ENCODE measurements at places on chromosomes 2 and 18.

DNA sequence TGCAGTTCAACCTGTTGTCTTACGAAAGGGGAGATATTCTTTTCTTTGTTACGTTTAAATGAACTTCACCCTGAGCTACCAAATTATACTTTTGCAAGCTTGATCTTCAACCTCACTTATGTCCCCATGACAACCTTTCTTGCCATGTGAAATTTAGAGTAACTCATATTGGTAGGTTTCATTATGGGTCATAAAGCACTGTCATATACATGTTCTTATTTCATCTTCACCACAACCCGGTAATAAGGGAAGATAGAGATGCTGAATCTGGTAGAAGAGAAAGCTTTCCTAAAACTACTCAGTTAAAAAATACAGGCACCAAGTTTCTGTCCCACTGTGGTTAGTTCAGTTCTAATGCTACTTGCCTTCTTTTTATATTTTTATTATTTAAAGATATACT, 208.5 kb upstream of the NRP2 start:
- no peak for DNase-seq

DNA sequence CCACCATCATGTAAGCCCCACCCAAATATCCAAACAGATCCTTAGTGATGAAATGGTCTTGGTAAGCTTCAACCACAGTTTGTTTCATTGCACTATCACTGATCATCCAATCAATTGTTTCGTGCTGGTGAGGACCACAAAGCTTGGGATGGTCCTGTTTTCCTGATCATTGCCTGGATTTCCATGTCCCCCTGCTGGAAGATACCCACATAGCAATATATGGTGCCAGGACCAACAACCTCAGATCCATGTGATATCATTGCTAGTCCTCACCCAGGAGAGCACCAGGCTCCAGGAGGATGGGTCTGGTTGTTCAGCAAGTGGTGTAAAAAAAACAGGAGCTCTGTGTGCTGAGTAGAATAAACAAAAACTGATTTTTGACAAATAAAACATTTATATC, 206.5 kb upstream of the SH3BP4 start:
- no peak for DNase-seq

GRCh38 chr2:10876394-10876793, 35.3 kb upstream of the KCNF1 start:
- DNase-seq, result no peak

DNA sequence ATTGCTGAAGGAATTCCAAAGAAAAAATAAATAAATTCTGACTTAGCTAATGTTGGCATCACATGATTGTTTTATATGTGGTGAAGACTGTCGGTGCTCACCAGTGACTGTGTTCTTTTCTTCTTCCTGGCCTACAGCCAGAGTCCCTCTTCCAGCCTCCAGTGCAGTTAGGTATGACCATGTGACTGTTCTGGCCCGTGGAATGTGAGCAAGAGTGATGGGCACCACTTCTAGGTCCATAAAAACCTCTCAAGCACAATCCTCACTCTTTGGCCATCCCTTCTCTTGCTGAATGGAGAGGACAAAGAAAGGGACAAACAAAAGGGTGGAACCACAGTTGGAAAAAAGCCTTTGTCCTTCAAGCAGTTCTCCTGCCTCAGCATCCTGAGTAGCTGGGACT, 39.0 kb upstream of the BMPR2 start:
- DNase-seq, result no peak

DNA sequence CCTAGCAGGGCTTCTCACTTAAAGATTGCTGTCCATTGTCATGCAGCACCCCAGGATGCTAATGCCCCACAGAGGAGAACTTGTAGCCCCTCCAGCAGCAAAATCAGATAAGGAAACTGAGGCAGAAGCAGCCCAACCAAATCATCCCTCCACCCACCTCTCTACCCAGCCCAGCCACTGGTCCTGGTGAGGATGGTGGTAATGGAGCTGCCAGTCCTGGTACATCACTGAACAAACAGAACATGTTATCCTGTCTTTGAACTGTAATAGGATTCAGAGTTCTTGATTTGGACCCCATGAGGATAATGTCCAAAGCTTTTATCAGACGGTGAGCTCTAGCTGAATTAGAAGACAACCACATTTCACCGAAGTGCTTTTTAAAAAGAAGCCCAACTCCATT, 113.2 kb downstream of the MRO start:
- DNase-seq, result no peak

- DNase-seq, result no peak
These were observed 15.0 kb upstream of the INO80C start for GRCh38 chr18:35512761-35513160.

DNA sequence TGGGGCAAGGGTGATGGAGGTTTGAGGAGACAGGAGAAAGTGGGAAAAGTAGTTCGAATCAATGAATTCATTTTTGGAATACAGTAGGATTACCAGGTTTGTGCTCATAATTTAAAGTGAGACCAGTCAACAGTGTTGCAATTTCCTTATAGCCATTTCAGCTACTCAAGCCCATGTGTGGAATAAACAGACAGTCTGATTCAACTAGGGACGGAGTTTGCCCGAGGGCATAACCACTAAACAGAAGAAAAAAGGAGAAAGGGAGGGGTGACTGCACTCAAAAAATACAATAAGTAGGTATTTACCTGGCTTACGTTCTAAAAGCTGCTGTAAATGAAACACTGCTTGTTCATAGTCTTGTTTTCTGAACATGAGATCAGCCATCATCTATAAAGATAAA, 55.2 kb downstream of the TTC21B start:
- no peak for DNase-seq

DNA sequence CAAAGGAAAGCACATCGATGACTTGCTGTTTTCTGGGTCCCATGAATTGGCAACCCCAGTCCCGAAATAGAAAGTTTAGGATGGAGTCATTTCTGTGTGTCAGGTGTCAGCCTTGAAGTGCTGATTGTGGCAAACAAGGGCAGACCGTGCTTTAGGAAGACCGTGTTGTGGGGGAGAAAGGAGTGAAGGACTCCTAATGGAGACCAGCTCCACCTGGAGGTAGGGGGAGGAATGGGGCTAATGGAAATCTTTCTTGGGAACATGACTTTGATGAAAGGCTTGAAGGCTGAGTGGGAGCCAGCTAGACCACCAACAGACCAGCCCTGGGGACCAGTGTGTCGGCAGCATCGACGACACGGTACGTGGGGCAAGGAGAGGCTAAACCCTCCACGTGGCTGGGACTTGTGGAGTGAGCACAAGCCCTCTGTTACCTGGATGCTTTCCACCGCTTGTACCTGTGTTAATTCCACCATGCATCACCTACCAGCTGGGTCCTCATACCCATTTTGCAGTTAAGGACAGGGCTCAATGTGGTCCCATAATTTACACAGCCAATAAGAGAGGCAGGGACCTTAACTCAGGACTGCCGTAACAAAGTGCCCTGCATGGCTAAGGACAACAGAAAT, 104.2 kb downstream of the SH3BP4 start:
- no peak for DNase-seq

GRCh38 chr2:239723486-239724193, 301.5 kb downstream of the NDUFA10 start:
- DNase-seq, result no peak

DNA sequence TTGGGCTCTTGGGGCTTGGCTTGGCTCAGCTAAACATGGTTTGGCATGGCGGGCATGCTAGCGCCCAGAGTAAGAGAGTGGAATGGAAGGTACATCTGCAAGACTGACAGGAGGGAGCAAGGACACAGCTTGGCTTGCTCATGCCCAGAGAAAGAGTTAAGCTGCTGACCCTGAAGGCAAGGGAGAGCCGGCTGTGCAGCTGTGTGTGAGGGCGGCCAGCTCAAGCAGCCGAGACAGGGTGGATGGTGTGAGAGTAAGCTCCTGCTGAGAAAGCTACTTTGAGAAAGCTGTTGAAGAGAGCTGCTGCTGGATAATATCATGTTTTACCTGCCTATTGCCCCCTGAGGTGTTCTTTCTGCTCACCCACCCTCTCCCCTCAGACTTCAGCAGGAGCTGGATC, 135.6 kb downstream of the CCBE1 start:
- no peak for DNase-seq

DNA sequence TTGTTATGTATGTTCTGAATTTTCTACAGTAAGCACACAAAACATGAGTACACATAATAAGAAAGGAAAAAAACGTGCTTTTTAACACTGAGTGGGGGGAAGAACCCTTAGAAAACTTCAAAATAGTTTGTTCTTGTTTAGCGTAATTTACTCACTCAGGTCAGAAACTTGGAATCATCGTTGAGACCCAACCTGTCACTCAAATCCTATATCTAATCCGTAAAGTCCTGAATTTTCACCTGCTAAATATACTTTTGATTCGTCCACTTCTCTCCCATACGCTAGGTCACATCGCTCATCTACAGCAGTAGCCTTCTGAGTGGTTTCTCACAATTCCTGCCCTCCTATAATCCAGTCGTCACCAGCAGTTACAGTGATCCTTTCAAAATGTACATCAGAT, 767 bp downstream of the TPRKB start:
- no peak for DNase-seq

- no peak for DNase-seq
These were observed at the start of gene SCN2A for GRCh38 chr2:165239230-165239629. SCN2A (plus strand) TSS chr2:165239414; CDS start chr2:165295824, 56,410 bp downstream.

GRCh38 chr2:75528221-75528977, 32.3 kb downstream of the EVA1A start:
- DNase-seq, result no peak

GRCh38 chr2:160220545-160221009, 20.5 kb upstream of the ITGB6 start:
- no peak for DNase-seq

GRCh38 chr18:55419132-55419946, 168.7 kb downstream of the TCF4 start:
- no peak for DNase-seq

DNA sequence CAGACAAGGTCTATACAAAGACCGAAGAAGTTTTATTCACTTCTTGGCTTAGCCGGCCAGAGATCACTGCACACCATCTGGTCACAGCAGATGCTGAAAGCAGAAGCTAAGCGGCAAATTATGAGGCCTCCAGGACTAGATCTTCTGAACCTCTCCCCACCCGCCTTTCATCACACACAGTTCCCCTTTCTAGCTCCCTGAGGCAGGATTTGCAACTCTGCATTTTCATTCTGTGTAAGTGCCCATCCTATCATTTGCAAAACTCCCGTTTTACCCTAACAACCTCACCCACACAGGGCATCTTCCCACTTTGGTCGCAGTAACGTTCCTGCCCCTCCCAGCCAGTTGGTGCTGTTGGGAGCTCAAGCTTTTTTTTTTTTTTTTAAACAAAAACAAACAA, 3.1 kb upstream of the MOB1A start:
- DNase-seq, result no peak

GRCh38 chr18:24060644-24061043, 46.1 kb downstream of the TTC39C start:
- no peak for DNase-seq

DNA sequence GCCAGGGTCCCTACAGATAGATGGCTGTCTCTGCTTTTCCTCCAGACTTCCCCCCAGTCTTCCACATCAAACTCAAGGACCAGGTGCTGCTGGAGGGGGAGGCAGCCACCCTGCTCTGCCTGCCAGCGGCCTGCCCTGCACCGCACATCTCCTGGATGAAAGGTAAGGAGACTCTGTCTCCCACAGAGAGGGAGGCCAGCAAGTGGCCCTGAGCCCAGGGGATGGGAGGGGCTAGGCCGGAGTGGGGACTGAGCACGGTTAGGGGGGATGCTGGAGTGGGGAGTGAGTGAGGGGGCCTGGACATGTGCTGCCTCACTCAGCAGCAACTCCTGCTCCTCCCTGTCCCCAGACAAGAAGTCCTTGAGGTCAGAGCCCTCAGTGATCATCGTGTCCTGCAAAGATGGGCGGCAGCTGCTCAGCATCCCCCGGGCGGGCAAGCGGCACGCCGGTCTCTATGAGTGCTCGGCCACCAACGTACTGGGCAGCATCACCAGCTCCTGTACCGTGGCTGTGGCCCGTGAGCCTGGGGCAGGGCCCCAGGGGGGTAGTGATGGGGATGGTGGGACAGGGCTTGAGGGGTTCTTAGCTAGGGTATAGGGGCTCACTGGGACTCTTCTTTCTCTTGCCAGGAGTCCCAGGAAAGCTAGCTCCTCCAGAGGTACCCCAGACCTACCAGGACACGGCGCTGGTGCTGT, 10.4 kb upstream of the GMPPA start:
- DNase-seq, result no peak

GRCh38 chr2:134218930-134219658, 34.8 kb upstream of the MGAT5 start:
- DNase-seq, result peak; percentile 18

GRCh38 chr2:16581241-16581640, 84.4 kb downstream of the CYRIA start:
- DNase-seq, result no peak

- no peak for DNase-seq
These were observed 27.2 kb downstream of the NAT8 start for GRCh38 chr2:73614997-73615396.

DNA sequence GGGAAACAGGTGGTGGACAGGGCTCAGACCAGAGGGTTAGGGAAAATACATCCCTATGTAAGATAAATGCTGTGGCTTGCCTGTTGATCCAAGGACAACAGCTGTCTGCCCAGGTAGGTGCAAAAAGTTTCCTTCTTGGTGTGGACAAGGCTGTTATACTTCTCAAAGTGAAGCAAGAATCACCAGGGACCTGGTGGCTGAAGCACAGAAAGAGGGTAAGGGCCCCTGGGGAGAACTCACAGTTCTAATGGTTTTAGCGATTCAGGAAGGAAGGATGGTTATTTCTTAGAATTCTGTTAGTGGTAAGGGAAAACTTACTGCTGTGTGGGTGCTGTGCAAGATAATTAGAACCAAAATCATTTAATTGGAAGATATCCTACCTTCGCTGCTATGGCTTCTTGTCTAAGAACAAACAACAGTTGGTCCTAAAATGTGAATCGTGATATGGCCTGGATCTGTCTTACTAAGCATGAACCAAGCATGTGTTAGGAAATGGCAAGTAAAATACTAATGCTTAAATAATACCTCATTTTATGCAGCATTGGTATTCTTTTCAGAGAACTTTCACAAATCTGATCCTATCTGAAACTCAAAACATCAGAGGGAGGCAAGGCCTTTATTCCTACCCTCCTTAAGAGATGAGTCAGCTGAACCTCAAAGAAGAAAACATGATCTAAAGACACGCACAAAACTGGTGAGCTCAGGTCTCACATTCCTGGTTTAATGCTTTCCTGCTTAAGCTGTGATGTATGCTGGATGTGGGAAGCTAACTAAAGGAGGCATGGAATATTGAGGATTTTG, 159.2 kb upstream of the THUMPD2 start:
- no peak for DNase-seq

GRCh38 chr2:144133936-144134665, 385.8 kb downstream of the ZEB2 start:
- no peak for DNase-seq

DNA sequence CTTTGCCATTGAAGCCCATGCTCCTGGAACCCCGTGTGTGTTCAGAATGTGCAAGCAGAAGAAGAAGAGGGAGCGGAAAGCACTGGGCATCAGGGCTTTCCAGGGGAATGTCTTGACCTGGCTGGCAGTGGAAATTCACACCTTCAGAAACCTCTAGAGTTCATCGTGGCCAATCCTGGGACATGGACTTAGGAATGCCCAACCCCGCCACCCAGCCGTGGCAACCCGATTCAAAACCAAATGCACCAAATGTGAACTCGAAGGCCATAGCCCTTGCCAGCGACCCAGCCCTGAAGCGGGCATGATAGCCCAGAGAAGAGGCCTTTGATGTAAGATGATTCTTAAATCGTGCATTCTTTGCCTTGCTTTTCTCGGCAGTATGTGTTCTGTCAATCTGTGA, 69.4 kb downstream of the ADI1 start:
- no peak for DNase-seq

Data from T follicular helper cell (primary cell).